CD4-positive, alpha-beta T cell treated with Interleukin-1 beta for 1 hour (primary cell): ENCODE measurements at places on chromosomes 6 and 20.

- no peak for DNase-seq
Observed at GRCh38 chr6:34391473-34391785, 1.0 kb downstream of the NUDT3 start.

- no peak for DNase-seq
Observed at GRCh38 chr6:20370801-20371200, 30.9 kb upstream of the E2F3 start.

DNA sequence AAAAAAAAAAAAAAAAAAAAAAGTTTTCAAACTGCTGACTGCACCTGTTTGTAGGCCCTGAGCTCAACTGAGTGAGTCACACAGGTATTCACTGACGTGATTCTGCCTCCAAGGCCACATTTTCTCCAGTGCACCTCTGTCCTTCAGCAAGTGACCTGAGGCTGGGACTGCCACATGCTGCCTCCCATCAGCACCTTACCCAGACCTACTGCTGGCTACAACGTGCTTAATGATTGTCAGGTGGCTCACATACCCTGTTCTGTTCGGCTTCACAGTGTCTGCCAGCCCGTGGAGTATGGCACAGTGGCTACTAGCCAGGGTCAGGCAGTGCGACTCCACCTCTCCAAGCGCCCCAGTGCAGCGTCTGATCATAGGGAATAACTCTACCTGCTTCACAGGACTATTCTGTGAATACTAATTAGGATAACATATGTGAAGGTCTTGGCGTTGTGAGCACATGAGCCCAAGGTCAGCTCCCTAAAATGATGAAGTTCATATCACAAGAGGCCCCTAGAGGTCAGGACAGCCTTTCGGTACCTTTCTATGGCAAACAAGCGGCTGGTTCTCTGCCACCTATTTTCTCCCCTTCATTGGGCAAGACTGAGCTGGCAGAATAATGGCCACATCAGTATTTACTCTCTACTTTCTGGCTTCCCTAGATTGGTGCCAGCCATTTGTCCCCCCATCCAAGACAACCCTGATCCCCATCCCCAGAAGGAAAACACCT is 28.1 kb downstream of the RIPOR3 start:
- DNase-seq, result no peak

GRCh38 chr20:6416371-6416770 is 293.5 kb upstream of the FERMT1 start:
- DNase-seq, result no peak
